ENCODE measurements at places on chromosomes 3 and 15.

DNA sequence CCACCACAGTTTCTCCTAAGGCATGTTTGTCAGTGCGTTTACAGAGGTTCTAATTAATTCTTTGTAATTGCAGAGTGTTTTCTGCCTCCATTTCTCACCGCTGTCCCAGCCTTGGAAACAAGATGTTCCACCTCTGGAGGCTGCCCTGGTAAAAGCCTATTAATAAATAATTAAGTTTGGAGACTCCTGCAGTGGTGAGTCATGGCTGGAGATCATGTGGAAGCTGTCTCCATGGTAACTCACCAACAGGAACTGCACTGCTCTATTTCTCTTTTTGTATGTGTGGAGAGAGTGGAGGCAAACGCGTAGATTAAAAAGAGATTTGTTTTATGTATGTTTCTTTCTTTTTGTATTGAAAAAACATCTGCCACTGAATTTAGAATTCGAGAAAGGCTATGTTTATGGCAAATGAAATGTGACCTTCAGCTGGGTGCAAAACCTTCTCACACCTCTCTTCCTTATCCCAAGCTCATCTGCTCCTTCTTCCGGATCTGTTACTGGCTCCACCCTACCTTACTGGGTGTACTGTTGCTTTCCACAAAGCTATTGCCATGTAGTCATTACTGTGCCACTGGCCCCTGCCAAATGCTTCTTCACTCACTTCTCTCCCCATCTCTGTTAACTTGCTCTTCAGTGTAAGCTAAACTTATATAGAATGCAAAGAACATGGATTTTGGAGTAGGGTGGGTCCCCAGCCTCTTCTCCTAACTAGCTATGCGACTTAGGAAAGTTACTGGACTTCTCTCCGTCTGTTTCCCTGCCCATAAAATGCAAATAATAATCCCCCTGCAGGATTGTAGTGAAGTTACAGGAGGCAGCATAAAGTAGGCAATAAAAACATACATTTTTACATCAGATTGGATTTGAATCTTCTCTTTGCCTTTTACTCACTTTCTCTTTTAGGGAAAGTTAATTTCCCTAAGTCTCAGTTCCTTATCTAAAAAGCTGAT lies 778.5 kb downstream of the NTRK3 start:
- DNase-seq = no peak

GRCh38 chr3:71316066-71316777 lies 267.3 kb downstream of the FOXP1 start:
- no peak for DNase-seq

DNA sequence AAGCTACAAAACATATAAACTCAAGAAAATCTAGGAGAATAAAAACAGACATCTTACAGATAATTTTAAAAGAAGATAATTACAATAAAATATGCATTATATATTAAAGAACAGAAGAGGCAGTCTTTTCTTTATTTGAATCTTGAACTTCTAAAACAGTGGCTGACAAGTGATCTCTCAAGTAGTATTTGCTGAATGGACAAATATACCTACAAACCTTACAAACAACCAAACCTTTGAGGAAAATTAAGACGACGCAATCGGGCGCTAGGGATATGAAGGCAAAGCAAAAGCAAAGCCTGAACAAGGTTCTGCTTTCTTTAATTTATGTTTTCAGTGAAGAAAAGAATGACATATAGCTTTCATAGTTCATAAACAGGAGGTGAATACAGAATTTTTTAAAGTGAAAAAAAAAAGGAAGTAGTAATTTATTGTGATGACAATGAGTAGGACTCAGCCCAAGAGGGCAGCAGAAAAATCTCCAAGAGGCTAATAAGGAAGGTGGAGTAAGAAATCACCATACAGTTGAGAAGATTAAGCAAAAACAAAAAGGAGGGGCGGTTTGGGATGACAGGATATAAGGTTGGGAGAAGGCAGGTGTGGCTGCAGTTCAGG lies 347.8 kb downstream of the TBC1D5 start:
- peak; percentile 13 for DNase-seq

- no peak for DNase-seq
These were observed 189.1 kb upstream of the CADPS start for GRCh38 chr3:63064209-63064755.

DNA sequence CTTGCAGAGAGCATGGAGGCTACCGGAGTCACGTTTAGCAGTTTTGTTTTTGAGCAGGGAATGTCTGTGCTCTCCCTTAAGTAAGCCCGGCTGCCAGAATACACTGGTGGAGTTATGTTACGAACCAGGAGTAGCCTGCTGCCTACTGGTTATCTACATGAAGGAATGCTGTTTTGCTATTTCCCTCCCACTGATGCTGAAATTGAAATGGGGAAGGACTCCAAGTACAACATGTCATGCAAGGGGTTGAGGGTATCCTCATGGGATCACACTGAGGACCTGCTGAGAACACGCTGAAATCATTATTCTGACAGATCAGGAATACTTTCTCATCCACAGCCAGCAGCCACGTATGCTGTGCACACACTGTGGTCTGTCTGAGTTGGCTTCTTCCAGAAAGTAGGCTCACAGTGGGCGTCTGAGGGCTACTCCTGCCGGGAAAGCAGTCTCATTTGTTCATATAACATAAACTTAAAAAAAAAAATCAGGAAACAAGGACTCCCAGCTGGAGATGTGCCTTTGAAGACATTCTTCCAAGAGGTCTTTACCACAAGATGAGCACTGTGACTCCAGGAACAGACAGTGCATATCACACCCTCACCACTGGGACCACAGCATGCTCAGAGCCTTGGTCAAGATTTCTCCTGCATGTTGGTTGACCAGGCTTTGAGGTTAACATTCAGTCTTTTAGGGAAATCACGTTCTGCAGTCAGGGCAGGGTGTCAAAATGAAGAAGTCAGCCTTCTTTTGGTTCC lies 300.4 kb upstream of the RASGRP1 start:
- DNase-seq = no peak

GRCh38 chr3:182967218-182968204 lies 12.8 kb downstream of the DCUN1D1 start:
- no peak for DNase-seq

DNA sequence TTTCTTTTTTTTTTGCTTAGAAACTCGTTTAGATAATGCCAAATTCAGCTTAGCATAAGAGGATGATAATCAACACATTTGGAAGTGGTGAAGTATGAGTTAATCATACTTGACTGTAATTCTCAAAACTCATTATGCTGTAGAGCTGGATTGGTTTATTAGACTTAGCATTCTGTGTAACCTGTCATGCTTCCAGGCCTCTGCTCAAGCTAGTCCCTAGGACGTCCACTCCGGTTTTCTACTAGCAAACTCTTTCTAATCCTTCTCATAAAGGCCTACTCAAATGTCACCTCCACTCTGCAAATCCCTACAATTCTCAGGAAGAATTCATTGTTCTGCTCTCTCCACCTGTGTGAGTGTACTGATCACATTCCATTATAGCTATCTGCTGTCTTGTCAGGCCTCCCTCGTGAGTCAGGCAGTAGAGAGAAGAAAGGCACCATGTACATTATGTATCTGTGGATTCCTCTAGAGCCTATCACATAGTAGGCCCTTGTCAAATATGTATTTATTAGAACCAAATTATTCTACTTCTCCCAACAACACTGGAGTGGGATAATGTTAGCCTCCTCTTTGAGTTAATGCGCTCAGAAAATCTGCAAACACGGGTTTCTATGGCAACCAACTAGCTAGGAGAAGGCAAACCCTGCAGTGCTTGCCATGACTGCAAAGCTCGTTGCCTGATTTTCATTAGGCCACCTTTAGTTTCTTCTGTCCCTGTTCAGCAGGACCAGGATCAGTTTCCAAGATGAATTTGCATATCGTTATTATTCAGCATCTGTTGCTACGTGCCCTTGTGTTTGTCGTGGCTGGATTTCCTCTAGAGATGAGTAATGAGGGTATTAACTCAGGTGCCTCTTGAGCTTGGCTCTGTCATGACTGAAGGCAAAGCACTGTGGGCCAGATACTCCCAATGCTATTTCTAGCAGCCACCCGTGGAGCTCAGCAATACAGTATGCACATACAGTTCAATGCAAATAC lies 30.7 kb downstream of the ATP13A5 start:
- no peak for DNase-seq

GRCh38 chr3:139705631-139706030 lies 27.9 kb upstream of the NMNAT3 start:
- DNase-seq = no peak

- no peak for DNase-seq
These were observed 24.4 kb upstream of the ATP2B2 start for GRCh38 chr3:10529809-10530208.

GRCh38 chr3:52090131-52090932 lies 34.0 kb upstream of the DUSP7 start:
- no peak for DNase-seq

DNA sequence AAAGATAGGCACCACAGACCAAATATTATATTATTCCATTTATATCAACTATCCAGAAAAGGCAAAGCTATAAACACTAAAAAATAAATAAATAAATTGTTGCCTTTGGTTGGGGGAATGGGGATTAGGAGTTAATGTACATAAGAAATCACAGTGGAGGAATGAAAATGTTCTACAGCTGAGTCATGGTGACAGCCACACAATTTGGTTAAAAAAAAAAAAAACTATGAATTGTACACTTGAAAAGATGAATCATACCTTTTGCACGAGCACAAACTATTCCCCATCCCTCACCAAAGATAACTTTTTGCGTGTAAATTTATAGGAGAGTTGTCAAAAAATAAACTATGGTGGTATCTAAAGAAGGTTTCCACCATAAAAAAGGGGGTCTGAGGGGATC lies 103.2 kb downstream of the TBC1D5 start:
- no peak for DNase-seq

- no peak for DNase-seq
These were observed 44.0 kb downstream of the ANP32A start for GRCh38 chr15:68776477-68777270.

DNA sequence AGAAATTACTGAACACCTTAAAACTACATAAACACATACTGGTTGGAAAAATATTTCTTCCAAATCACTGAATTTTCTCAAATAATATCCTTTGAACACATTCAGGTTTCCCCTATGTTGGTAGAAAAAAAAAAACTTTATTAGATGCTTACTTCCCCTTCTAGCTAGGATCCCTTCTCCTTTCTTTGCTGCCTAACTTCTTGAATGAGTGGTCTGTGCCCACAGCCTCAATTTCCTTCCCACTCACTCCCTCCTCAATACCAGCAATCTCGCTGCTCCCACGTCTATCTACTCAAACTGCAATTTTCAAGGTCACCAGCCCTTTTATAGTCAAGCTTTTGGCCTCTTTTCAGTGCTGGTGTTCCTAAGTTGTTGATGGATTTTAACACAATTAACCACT lies 8.3 kb downstream of the CD200R1 start:
- DNase-seq = no peak

DNA sequence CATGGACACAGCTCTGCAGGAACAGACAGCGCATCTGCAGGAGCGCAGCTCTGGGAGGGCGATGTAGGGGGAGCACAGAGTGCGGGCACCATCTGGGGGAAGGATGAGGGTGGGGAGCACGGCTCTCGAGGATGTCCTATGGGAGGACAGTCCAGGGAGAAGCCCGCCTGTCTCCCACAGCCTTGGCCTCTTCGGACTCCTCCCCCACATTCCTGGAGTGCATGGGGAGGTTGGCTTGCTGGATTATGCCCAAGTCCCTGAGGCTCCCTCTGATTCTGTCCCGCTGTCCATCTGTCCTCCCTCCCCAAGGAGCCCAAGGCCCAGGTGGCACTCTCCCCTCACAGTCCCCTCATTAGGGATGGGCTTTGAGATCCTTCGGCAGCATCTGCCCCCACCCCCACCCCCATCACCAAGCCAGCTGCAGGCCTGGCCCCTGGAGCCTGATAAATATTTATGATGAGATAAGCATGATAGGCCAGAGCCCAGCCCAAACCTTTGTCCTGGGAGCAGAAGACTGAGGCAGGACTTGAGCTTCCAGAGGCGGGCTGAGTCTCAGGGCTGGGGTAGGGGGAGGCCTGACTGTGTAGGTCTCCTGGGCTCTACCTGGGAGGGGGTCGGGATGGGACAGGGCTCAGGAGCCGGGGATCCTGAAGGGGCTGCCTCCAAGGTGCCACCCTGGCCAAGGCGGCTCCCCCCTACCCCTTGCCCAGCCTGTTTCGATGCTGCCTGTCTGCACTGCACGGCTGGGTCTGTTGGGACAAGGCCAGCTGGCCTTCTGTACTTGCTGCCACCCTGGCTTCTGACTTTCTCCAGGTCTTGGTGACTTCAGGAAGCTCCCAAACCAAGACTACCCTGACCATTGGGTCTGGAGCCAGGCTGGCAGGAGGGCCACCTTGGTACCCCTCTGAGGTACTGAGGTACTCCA lies 28.6 kb upstream of the SEMA3F start:
- DNase-seq = no peak

DNA sequence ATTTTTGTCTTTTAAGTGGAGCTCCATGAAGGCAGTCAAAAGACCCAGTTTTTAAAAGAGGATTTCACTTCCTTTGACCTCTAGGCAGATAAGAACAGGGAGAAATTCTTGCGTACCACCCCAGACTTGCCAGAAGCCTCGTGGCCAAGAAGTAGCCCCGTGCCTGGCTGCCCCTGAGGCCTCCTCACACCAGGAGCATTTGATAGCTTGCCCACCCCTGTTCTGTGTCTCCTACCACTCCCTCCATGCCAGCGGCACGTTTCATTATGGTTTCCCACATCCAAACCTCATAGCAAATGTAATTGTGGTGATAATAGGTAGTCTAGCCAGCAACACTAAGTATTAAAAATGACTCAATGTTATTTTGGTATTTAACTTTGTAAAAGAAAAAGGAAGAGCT lies 107.7 kb downstream of the GHSR start:
- no peak for DNase-seq

GRCh38 chr3:43343185-43343584 lies 56.8 kb downstream of the SNRK start:
- DNase-seq = no peak

- DNase-seq = no peak
These were observed 57.8 kb downstream of the MAP3K13 start for GRCh38 chr3:185420762-185421161.

DNA sequence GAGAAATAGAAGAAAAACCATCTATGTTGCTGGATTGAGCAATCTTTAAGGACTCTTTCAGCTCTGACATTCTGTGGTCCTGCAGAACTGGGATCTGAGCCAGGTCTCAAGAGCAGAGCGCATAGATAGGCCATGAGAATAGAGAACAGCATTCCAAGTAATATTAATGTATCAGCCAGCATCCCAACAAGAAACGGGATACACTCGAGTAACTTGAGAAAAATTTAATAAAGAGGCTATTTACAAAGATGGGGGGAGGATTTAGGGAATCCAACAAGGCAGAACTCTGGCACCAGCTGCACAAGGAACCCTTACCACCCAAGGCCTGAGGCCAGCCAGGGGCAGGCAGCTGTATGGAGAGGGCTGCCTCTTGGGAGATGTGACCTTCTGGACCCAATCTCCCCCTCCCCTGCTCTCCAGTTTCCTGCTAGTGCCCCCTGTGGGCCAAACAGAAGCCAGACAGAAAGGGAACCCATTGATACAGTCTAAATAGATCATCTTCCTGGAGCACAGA lies 8.2 kb downstream of the TMOD2 start:
- no peak for DNase-seq

DNA sequence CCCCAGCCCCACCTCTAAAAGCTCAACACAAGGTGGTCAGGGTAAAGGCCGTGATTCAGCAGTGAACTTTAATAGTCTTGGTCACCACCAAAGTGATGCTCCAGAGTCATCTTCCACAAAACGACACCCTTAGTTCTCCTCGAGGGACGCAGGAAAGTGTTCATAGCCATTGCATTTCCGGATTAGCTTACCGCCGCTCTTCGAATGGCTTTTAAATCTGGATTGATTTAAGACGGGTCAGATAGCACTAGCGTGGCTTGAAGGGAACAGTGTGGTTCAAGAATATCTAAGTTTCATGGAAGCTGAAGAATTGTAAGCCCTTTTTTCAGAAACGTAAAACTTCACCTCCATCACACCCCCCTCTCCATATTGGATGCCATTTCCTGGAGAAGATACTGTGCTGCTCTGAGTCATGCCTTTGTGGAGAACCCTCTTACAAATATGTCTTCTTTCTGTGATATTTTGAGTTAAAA lies 829 bp downstream of the RNF7 start:
- DNase-seq = peak; percentile 49

Measured in KG1 (cell line).